Melanocyte of skin (primary cell): ENCODE measurements at places on chromosomes 2 and 18. TPM values are rescaled to one million over a fixed set of nuclear protein-coding genes. Genes with fewer than 3 reads are reported as not detected.

The SERPINB13 gene
- total RNA-seq, result not detected in 2 replicates

The KCNK3 gene
- total RNA-seq, result under 0.01 and 0.36 TPM in 2 replicates

The TGFA gene
- 0.15 and 0.33 TPM in 2 replicates for total RNA-seq

The IAH1 gene
- 47.5 and 77.8 TPM in 2 replicates for total RNA-seq
